ENCODE measurements at places on chromosomes 1 and 21.

- DNase-seq: no peak
Observed at GRCh38 chr1:87678266-87678665, 349.6 kb downstream of the LMO4 start.

- no peak for DNase-seq
Observed at GRCh38 chr1:207308451-207309190, 12.9 kb upstream of the CD55 start.

- DNase-seq: no peak
Observed at GRCh38 chr1:76418531-76418930, 344.0 kb downstream of the ST6GALNAC3 start.

- DNase-seq: peak; percentile 77
Observed at GRCh38 chr1:171220581-171221054, 27.7 kb upstream of the FMO1 start.

DNA sequence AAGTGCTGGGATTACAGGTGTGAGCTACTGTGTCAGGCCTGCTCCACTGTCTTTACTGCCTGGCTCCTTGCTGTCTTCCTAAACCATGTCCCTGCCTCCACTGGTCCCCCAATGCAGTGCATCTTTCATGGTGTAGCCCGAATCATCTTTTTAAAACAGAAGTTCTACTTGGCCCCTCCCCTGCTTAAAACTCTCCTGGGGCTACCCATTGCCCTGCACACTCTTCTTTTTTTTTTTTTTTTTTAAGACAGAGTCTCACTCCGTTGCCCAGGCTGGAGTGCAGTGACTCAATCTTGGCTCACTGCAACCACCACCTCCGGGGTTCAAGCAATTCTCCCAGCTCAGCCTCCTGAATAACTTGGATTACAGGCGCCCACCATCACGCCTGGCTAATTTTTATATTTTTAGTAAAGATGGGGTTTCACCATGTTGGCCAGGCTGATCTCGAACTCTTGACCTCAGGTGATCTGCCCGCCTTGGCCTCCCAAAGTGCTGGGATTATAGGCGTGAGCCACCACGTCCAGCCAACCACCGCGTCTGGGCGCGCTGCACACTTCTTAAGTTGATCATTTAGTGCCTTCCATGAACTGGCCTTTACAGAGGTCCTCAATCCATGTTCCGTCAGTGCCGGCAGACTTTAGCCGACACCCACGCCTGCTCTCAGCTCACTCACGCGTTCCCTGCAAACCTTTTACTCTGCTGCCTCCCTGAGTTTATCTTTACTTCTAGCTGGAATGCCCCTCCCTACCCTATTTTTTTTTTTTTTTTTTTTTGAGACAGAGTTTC is 2.4 kb downstream of the FCN3 start:
- DNase-seq: no peak

DNA sequence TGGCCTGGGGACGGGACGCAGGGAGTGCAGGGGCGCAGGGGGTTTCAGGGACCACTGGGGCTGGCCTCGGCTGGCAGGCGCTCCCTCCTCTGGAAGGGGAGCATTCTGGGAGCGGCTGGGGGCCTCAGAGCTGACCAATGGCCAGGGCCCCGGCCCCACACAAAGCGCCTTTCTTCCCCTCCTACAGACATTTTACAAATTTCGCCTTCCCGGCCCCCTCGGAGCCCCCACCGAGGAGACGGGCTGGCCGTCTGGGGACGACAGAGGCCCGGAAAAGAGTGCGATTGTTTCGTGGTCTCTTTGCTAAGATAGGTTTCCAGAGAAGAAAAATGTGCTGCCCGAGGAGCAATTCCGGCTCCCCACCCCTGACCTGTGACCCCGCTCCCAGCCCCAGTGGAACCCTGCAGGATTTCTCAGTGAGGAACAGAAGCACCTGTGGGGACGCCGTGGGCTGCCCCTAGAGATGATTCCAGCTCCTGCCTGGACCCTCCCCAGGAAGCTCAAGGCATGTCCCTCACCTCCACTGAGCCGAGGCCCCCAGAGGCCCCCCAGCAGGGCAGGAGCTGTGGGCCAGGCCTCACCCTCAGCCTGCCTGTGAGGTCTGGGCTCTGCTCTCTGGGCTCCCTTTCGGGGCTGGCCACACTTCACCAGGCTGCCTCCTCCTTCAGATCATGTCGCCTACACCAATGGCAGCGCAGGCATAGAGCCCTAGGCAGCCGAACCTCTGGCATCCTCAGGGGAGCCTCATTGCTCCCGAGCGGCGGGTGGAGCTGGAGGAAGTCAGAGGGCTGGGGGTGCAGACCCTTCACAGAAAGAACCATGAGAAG is 15.0 kb upstream of the PLEKHG5 start:
- DNase-seq: no peak
